ENCODE measurements at places on chromosomes 7 and 10.

GRCh38 chr7:11835260-11835659 is 3.3 kb upstream of the THSD7A start:
- no peak for DNase-seq

- DNase-seq, result no peak
Observed at GRCh38 chr10:109892117-109892516, 31.2 kb downstream of the XPNPEP1 start.

DNA sequence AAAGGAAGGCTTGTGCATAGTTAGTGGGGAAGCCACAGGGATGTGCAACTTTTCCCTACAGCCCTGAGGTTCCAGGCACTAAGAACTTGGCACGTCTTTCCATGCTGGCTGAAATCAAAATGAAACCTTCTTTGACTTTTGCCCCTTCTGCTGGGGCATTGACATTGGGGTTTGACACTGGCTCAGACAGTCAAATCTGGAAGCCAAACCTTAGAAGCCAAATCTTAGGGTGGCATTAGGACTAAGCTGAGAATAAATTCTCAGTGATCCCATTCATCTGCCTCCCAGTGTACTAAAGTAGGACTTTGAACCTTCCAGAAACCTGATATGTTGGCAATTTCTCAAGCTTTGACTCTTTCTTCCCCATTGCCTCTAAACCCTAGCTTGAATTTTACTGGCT is 31.3 kb upstream of the INSYN2A start:
- no peak for DNase-seq

GRCh38 chr7:155576416-155576815 is 30.1 kb upstream of the CNPY1 start:
- DNase-seq, result no peak

- DNase-seq, result no peak
Observed at GRCh38 chr7:84921154-84921553, 265.7 kb downstream of the SEMA3D start.

DNA sequence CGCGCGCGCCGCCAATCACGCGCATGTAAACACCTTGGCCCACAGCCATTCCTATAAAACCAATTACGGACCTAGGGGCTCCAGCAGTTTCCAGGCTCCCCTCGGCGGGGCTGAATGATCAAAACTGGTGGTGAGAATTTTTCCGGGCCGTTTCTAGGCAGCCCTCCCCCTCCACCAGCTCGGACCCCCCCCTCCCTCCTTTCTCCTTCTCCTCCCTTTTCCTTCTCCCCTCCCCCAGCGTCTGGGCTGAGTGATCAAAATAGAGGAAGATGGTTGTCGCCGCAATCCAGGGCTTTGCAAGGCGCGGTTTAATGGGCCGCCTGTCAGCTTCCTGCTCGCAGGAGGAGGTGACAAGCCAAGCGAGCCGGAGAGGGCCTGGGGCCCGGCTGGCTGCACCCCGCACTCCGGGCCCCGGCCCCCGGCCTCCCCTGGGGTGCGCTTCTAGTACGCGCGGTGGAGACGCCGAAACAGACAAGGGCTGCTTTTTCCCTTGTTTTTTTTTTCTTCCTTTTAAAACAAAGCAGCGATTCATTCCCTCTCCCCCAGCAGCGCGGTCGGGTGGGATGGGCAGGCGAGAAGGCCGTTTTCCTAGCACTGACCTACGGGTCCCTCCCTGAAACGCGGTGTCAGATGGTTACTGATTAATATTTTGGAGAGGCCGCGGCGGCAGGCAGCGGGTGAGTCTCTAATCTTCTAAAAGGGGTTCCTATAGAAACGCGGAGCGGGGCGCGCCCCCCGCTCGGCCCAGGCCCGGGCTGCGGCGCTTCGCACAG is 528 bp upstream of the TNRC18 start:
- DNase-seq, result peak; percentile 92

DNA sequence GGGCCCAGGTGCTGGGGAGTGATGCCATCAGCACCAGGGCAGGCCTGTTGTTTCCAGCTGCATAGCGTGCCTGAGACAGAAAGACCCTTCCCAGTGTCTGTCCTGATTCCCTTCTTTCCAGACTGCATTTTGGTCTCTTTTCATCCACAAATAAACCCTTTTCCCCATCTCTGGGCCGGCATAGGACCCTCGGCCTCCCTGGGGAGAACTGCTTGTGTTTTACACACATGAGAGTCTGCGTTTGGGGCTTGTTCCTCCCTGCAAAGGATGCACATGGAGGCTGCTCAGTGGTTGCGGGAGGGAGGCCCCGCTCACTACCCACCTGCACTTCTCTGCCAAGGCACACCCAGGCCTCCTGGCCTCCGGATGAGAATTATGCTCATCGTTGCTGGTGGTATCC is 5.8 kb upstream of the MMP21 start:
- DNase-seq, result no peak

GRCh38 chr7:27214239-27214950 is 14.5 kb upstream of the HOXA13 start:
- no peak for DNase-seq

DNA sequence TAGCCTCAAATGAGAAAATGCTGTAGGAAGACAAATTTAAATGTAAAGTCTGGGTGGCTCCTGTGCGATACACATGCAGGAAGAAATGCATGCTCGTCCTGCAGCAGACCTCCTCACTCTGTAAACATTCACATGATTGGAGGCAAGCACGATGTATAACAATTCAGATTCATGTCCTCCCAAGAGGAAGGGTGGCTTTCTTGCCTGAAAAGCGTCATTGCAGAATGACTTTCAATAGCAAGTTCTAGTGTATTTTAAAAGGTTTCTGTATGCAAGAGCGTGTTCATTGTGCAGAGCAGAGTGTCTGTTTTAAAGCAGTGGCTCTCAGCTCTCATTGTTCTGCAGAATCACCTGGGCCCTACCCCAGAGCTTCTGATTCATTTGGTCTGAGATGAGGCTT is 170.3 kb upstream of the CELF2 start:
- no peak for DNase-seq

DNA sequence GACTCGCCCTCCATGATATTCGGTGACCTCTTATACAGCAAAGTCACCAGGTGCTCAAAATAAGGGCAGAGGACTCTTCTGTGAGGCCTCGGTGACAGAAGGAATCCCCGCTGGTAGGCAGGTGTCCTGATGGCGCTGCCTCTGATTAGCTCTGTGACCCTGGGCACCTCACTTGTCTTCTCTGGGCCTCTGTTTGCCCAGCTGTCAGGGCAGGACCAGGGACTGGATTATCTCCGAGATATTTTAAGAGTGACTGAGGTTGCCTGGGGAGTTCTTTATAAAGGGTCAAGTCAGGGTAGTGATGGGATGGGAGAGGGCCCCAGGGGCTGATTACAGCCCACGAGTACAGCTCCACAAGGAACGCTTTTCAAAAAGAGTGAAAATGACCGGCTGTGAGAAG is 70.9 kb upstream of the SAMD8 start:
- DNase-seq, result no peak

DNA sequence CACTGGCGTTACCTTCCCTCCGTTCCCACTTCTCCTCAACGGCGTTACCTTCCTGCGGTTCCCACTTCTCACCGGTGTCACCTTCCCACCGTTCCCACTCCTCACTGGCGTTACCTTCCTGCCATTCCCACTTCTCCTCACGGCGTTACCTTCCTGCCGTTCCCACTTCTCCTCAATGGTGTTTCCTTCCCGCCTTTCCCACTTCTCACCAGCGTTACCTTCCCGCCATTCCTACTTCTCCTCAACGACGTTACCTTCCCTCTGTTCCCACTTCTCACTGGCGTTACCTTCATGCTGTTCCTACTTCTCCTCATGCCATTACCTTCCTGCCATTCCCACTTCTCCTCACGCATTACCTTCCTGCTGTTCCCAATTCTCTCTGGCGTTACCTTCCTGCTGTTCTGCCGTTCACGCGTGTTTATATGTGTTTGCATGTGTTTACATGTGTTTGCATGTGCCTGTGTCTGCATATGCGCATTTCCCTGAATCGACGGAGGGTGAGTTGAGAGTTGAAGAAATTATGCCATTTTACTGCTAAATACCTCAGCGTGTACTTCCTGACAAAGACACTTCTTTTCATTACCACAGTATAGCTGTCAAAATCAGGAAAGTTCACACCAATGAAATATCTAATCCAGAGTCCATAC is 23.2 kb upstream of the CFAP46 start:
- no peak for DNase-seq

DNA sequence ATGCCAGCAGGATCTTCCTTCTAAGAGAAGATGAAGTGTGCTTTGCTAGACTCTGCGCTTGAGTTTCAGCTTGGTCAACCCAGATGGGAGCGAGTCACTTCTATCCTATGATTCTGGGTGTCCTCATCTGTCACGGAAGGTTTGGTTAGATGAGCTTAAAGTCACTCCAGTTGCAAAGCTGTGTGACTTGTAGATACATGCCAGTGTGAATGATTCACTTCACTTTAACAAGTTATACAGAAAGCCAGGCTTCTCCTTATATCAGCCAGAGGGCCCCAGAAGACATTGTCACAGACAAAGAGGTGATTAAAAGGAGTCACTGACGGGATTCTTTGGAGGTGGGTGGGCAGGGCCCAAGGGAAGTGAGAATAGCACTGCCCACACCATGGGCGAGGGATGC is 122.6 kb upstream of the PFKP start:
- no peak for DNase-seq

GRCh38 chr7:79034730-79035129 is 418.7 kb downstream of the MAGI2 start:
- DNase-seq, result no peak

DNA sequence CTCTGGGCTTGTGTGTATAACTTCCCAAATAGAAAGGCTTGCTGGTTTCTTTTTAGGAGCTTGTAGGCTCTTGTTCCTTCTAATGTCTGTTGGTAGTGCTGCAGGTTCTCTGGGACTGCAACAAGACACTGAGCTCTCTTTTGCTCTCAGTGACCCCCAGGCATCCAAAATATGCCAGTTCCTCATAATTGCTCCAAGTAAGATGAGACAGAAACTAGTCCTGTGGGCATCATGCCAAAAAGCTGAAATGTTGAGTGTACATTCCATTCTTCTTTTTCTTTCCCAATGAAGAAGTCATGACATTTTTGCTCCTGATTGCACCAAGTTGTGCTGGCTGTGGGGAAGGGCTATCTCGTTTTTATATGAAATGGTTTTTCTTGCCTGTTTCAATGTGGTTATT is 7.1 kb upstream of the BTBD16 start:
- DNase-seq, result no peak

GRCh38 chr10:8047452-8048280 is 6.8 kb upstream of the GATA3 start:
- no peak for DNase-seq

DNA sequence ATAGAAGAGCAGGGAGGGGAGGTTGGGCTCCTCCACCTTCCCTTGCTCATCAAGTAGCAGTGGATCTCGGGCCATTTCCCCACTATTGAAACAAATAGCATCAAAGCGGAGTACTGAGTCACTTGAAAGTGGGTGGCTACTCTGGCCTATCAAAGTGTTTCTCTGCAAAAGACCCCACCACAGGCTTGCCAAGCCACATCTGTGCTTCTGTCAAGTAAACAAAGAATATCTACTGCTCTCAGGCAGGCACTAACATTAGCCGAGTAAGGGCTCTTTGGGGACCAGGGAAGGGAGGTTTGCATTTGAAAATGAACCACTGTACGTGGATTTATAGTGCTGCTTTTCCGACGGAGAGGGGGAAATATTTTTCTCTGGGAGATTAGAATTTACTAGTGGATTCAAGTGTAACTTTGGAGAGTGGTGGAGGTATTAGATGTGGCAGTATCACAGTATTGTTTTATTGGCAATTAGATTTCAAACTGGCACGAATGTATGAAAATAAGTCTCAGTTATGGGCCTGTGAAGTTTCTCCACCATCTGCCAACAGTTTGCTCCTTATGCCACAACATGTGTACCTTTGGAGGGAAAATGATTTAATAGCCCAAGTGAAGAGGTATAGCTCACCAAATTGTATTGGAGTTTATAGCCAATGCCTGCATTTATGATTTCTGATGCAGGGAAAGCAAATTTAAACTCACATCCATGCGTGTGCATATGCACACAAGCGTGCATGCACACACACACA is 97.5 kb downstream of the RPS24 start:
- no peak for DNase-seq

DNA sequence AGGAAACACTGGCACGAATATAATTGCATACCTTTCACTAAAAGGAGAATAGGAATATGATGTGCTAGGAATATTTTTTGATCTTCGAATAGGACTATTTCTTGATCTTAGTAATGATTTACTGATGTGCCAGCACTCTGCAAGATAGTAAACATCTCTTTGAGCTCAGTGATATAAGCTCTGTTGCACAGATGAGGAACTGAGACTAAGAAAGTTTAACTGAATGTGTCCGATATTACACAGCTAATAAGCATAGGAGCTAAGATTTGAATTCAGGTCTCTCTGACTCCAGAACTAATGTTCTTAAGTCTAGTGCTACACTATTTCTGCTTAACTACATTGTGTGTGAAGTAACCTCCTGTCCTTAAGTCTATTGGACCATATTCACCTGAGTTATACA is 98.4 kb upstream of the PTPRZ1 start:
- no peak for DNase-seq

GRCh38 chr10:69346776-69347175 is 68.5 kb downstream of the HK1 start:
- no peak for DNase-seq

DNA sequence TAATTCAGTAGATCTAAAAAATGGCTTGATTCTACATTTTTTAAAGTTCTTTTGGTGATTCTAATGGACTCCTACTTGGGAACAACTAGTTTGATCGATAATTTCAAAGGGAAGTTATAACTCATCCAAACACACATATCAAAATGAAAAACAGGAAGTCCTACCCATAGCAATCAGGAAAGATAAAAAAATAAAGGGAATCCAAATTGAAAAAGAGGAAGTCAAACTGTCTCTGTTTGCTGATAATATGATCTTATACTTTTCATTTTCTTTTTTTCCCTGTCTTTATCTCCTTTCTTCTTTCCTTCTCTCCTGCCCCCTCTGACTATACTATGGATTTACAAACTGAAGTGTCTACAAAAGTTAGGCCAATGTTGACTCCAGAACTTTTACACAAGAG is 118.8 kb downstream of the IQUB start:
- DNase-seq, result no peak

- DNase-seq, result no peak
Observed at GRCh38 chr7:30710669-30711068, 28.4 kb upstream of the CRHR2 start.

DNA sequence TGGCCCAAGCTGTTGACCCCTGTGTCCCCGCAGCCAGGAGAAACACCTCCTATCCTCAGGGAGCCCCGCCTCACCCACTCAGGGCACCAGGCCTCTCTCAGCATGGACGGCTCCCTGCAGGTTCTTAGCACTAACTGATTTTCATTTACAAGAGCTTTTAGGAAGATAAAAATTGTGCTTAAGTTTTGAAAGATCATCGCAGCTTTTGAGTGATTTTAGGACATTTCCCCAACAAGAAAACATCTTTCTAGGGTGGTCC is 22.1 kb downstream of the EBF3 start:
- no peak for DNase-seq

GRCh38 chr10:83995738-83996331 is 143.5 kb upstream of the GHITM start:
- DNase-seq, result no peak

GRCh38 chr7:70014472-70015177 is 416.4 kb downstream of the AUTS2 start:
- no peak for DNase-seq

DNA sequence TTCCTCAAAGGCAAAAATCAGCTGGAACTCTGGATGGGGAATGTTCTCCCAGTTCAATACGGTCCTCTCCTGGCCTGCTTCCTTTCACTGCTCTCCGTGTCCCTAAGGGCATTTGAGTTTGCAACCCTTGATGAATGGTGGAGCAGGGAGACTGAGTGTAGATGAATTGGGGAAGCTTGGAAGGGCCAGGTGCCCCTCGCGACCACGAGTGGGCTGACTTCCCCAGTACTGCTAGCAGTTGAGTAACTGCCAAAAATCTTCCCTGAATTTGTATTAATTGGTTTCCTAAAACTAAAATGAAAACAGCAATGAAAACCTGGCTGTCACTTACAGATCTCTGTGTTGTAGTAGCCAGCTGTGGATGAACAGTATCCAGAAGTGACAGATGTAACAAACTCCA is 13.6 kb downstream of the IRF5 start:
- DNase-seq, result no peak

All from brain pericyte (primary cell).